ENCODE measurements at places on chromosomes 5 and 9.
A peak's percentile ranks its signal among the peaks of the same experiment; 100 is the strongest.

- no peak for DNase-seq
Observed at GRCh38 chr5:80083101-80083890, 48.1 kb downstream of the THBS4 start.

GRCh38 chr9:34993502-34994259, 4.1 kb downstream of the DNAJB5 start:
- no peak for DNase-seq

GRCh38 chr9:135158564-135158937, 71.1 kb downstream of the OLFM1 start:
- DNase-seq = no peak

DNA sequence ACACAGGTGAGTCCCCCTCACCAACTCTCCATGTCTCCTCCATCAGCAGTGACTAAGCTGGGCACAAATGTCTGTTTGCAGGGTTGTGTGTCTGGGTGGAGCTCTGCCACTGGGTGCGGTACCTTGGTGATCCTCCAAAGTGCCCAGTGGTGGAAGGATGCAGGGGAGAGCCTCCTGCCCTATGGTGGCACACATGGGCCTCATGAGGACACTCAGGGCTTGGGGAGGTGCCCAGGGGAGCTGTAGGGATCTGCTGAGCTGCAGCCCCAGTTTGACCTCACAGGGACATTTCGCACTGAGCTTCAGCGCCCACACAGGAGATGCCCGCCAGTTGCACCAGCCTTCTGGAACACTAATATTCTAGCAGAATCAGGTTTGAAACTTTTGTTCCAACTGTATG, 29.5 kb downstream of the S1PR3 start:
- DNase-seq = no peak

- no peak for DNase-seq
Observed at GRCh38 chr9:109728686-109729300, 51.2 kb upstream of the PALM2AKAP2 start.

DNA sequence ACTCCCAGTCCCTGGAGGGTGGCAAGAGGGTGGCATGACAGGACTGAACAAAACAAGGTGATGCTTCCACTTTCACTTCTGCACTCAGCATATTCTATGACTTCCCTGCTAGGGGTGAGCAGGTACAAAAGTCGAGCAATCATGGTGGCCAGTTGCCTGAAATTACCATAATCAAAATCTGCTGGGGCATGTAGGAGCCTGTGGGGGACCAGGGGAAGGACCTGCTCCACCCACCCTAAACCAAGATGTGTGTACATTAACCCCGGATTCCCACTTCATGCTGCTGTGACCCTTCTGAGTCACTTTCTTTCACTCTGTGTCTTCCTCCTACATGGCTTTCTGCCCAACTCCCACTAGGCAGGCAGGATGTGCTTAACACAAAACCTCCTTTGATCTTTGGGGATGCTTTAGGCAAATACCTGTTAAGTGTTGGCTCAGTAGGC, 73.3 kb upstream of the PHF24 start:
- no peak for DNase-seq

DNA sequence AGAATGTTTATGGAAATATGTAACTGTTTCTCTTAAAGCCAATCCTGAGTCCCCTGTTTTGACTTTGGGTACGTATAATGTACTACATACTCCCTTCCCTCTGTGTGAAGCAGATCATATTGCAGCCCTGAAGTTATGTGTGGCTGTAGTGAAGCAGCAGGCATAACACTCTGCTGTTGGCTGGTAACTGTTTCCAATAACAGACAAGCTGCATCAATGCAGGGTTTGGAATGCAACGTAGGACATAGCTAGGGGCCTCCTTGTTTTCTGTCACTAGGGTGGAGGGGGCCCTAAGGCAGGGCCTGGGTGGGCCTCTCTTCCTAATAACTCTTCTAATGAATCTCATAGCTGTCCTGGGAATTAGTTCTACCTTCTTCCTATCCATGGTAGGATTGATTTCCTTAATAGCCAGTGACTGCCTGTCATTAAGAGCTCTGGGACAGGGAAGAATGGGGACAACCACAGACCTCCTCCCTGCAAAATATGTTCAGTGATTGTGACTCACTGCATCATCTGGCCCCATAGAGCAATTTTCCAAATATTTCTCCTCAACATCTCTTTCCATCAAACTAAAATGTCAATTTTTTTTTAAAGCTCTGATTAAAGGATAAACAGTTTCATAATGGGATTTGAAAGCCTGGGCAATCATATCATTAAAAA, 129.6 kb upstream of the HMHB1 start:
- DNase-seq = no peak

DNA sequence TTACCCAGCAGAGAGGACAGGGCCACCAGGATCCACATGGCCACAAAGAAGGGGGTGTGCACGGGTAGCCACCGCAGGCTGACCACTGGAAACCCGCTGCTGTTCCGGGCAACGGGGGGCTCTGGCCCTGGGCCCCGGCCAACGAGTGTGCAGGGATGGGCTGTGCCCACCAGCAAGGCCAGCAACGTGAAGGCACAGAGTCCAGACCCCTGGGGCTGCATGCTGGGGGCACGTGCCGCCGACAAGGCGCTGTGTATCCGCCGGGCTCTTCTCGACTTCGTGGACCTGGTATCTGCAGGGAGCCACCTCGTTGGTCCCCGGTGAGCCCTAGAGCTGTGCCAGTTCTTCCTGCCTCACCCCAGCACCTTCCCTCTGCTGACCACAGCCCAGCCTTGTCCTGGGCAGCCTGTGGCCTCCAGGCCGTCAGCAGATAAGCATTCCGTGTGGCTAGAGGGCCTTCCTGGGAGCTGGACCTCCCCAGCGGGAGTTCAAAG, 42.2 kb upstream of the CEP72 start:
- DNase-seq = no peak

DNA sequence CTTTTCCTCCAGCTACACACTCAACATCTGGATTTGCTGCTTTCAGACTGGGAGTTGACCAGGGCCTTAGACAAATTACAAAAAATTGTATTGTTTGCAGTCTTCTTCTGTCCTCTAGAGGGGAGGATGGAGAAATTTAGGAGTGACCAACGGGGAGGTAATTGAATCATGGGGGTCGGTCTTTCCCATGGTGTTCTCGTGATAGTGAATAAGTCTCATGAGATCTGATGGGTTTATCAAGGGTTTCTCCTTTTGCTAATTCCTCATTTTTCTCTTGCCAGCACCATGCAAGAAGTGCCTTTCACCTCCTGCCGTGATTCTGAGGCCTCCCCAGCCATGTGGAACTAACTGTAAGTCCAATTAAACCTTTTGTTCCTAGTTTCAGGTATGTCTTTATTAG, 4.2 kb downstream of the IFNA8 start:
- DNase-seq = no peak

GRCh38 chr5:31194468-31194813, 955 bp downstream of the CDH6 start:
- no peak for DNase-seq

DNA sequence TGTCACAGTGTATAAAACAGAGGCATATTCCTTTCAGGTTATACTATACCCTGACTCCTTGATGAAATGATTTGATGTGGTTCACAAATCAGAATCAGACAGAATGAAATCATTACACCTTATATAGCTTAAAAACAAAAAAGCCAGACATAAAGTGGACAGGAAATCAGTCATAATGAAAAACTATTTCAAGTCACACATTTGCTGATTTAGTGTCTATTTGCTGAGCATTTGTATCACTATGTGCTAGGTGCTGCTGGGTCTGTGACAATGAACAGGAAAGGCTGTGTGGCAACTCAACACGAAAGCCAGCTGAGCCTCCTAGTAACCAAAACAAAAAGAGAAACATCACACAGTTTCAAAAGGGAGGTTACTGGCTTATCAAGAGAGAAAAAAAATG, 194.0 kb downstream of the EFNA5 start:
- no peak for DNase-seq

DNA sequence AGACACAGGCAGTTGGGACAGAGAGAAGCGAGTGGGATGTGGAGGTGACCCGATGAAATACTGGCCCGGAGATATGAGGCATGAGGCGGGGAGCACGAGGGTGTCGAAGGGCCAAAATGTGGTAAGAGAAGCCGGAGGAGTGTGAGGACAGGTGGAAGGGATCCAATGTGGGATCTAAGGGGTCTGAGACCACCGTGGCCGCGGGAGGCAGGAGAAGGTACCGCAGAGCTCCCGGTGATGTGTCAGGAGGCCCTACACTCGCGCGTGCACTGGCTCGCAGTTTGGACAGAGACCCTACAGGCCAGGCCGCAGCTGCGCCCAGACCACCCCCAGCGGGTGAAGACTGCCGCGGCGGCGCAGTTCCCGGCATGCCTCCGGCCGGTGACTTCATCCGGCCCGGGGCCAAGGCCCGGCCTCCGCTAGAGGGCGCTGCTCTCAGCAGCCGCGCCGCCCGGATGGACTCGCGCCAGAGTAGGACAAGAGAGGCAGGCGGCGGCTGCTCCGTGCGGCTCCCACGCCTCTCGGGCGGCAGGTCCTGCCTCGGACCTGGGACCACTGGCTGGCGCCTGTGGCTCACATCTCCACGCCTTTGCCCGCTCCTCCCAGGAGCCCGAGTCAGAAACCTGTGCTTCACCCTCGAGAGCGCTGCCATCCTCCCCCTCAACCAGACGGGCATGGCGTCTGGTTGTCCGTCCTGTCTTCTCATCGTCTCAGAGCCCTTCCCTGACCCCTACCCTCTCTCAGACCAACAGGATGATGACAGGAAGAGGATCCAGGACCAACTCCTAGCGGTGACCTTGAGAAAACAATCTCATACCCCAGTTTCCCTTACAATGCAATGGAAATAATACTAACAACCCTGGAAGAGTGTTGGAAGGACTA, 35.4 kb upstream of the STING1 start:
- DNase-seq = peak; percentile 79

DNA sequence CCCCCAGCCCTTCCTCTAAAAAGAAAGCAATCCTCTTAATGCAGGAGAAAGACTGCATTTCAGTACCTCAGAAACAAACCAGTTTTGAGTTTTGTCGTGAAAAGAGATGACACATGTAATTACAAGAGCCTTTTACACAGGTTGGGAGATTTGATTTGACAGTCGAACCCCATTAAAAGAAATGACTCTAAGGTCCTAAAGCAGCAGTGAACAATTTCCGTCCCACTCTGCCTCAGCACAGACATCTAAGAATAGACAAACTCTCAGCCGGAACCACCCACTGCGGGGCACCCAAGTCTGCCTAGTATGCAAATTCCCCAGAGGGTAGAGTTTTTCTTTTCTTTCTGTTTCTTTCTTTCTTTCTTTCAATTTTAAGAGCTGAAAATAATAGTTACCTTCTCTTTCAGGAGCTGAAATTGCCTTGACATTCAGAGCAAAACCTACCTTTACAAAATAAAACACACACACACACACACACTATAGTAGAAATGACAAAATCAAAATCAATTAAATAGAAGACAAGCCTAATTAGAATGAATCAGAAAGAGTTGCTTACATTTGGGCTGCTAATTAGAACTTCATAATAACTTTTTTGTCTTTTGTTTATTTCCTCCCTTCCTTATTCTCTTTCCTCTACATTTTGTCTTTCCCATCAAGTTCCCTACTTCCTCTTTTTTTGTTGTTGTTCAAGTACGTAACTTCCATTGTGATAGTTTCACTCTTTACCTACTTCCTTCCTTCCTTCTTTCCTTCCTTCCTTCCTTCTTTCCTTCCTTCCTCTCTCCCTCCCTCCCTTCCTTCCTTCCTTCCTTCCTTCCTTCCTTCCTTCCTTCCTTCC, 65.1 kb downstream of the BASP1 start:
- no peak for DNase-seq

GRCh38 chr5:56951126-56951945, 587 bp downstream of the MIER3 start:
- no peak for DNase-seq

GRCh38 chr5:6675784-6676491, 37.3 kb upstream of the TENT4A start:
- DNase-seq = no peak

GRCh38 chr5:127567026-127567768, 49.8 kb downstream of the PRRC1 start:
- DNase-seq = no peak

GRCh38 chr5:67094476-67095300, 101.9 kb downstream of the CD180 start:
- DNase-seq = no peak

DNA sequence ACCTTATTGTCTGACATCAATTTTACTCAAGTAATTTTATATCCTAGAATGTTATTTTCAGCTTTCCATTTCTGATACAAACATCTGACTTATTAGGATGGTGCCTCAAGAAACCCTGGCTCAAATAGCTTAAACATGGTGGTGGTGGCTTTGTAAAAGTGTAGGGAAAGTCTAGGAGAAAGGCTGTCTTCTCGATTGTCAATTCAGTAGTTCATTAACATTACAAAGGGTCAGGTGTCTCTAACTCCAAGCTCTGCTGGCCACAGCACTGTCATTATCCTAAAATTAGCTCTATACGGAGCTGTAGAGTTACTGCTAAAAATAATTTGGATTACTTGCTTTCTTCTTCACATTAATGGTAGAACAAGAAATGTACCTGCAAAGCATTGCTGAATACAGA, 1360.1 kb upstream of the CDH6 start:
- no peak for DNase-seq

DNA sequence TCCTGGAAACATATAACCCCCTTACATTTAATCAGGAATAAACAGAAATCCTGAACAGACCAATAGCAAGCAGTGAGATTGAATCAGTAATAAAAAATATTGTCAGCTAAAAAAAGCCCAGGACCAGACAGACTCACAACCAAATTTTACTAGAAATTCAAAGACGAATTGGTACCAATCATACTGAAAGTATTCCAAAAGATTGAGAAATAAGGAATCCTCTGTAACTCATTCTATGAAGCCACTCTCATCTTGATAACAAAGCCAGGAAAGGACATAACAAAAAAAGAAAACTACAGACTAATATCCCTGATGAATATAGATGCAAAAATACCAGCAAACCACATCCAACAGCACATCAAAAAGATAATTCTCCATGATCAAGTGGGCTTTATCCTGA, 714.0 kb downstream of the SEMA5A start:
- DNase-seq = no peak

- no peak for DNase-seq
Observed at GRCh38 chr9:75914002-75914401, 23.5 kb downstream of the PCSK5 start.

GRCh38 chr5:37248421-37248969, 681 bp downstream of the CPLANE1 start:
- no peak for DNase-seq

Measured in activated naive CD8-positive, alpha-beta T cell treated with anti-CD3 and anti-CD28 coated beads, Interleukin-2, amount 50 U/mL, for 16 hours (primary cell).